ENCODE measurements at places on chromosomes 3 and 15.

GRCh38 chr3:128496602-128497304 lies 3.8 kb upstream of the GATA2 start:
- no peak for DNase-seq

- DNase-seq = no peak
Observed at GRCh38 chr3:123584284-123584987, 417 bp downstream of the HACD2 start.

DNA sequence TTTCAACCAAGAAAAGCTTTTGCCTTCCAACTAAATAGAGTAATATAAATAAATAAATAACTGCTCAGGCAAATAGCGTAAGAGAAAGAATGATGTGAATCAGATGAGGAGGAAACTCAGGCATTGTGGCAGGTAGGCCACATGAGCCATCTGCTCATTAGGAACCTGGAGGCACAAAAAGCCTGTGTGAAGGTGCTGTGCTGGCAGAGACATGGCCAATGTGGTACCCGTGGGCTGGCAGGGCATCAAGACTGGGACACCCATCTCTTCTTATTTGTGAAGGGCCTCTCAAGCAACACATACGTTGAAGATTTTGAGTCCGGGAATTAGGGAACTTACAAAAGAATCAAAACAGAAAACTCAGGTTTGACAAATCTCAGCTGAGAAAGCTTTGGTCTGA lies 9.5 kb downstream of the ANKRD34C start:
- peak; percentile 36 for DNase-seq

- no peak for DNase-seq
Observed at GRCh38 chr15:96171853-96172296, 158.6 kb upstream of the NR2F2 start.

DNA sequence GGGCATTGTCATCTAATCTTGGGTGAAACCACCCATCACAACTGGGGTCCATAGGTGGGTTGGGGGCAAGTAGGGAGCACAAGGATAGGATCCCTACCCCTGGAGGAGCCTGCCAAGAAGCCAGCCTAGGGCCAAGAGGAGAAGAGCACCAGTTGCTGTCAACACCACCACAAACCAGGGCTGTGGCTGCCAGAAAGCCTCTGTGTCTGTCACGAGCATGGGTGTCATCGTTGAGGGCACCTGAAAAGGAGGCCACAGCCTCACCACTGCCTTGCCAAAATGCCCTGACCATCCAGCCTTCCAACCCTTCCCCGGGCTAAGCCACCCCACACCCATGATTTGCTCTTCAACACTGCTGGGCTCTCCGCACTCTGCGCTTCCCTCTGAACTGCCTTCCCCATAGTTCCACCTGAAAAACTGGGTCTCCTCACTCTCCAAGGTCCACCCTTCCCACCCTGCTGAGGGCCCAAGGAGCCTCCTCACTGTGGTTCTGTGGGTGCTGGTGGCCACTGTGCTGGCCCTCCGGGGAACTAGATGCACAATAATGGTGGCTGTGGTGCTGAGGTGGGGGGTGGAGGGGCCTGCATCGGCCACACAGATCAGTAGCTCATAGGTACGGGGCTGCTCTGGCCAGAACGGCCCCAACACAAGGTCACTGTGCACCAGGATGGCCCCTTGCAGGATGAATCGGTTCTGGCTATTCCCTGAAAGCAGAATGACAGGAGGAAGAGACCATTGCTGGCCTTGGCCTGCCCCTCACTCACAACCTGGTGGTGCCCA lies 6.2 kb upstream of the IP6K1 start:
- no peak for DNase-seq

GRCh38 chr3:108972482-108972881 lies 18.8 kb upstream of the GUCA1C start:
- no peak for DNase-seq

- no peak for DNase-seq
Observed at GRCh38 chr3:1830851-1831250, 267.8 kb upstream of the CNTN4 start.

All from cerebellar nuclear complex (tissue), 1 donor.